ENCODE measurements at places on chromosomes 5 and 9.

DNA sequence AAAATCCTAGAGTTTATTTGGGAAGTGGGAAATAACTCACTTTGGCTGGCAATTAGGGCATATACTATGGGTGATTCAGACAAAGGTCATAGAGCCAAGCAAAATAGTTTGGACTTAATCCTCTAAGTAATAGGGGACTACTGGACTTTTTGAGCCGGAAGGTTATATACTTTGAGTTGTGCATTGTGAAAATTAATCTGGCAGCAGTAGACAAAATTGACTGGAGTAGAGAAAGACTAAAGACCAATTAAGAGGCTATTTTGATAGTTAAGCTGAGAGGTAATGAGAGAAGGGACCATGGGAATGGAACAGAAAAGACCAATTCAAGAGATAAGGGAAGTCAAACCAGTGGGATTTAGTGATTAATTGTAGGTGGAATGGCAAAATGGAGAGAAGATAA is 28.9 kb downstream of the COX7C start:
- no peak for DNase-seq

DNA sequence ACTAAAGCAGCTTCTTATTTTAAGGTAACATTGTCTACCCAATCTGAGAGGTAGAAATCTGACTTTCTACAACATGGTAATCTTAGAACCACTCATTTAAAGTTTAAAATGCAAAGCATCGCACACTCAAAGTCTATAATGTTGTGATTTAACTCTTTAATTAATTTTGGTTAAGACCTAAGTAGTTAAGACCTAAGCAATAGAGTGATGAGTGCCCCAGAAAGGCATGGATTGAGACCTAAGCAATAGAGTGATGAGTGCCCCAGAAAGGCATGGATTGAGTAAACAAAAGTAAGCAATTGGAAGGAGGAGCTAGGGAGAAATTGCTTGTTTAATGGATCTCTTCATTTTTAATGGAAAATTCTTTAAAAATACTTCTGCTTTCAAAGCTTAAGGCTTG is 86.8 kb downstream of the NLN start:
- no peak for DNase-seq

- DNase-seq, result no peak
These were observed 2.0 kb upstream of the NSD1 start for GRCh38 chr5:177131352-177132135.

GRCh38 chr5:138953387-138954256 is 78.5 kb upstream of the LRRTM2 start:
- no peak for DNase-seq

GRCh38 chr5:31383734-31384133 is 148.2 kb downstream of the DROSHA start:
- no peak for DNase-seq

DNA sequence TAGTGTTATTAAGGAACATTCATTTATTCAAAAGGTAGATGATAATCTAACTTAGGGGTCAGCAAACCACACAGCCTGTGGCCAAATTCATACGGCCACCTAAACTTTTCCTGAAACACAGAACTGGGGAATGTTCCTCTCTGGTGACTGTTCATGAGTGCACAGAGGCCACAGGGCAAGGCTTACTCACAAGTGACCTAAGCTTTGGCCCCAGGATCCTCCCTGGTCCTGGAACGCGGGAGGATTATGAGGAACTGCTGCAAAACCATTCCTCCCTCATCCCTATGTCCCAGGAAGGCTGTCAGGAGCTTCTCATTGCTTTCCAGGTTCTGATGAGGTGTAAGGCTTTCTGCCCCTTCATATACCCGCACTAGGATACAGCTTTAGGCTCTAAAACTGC is 397.6 kb downstream of the SEMA5A start:
- no peak for DNase-seq

- no peak for DNase-seq
These were observed 9.5 kb downstream of the CAVIN4 start for GRCh38 chr9:100587375-100587774.

- peak; percentile 91 for DNase-seq
These were observed 38.9 kb downstream of the LYRM7 start for GRCh38 chr5:131209506-131210150.

DNA sequence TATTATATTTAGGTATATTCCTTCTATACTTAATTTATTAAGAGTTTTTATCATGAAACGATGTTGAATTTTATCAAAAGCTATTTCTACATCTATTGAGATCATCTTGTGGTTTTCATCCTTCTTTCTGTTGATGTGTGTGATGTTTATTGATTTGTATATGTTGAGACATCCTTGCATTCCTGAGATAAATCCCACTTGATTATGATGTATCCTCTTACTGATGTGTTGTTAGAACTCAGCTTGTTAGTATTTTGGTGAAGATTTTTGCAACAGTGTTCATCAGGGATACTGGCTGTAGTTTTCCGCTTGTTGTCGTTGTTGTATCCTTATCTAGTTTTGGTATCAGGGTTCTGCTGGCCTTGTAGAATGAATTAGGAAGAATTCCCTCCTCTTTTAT is 213.6 kb downstream of the GDNF start:
- DNase-seq, result no peak
